Left cardiac atrium (tissue), 4 donors: ENCODE measurements at places on chromosomes 1 and 21.

GRCh38 chr1:247529771-247530355 lies 6.4 kb downstream of the OR2C3 start:
- no peak for DNase-seq

- DNase-seq = no peak
Observed at GRCh38 chr1:244849189-244849866, 13.9 kb downstream of the COX20 start.

- no peak for DNase-seq
Observed at GRCh38 chr1:204128464-204128963, 23.3 kb downstream of the ETNK2 start.

- no peak for DNase-seq
Observed at GRCh38 chr1:86377341-86377740, 18.8 kb downstream of the ODF2L start.

DNA sequence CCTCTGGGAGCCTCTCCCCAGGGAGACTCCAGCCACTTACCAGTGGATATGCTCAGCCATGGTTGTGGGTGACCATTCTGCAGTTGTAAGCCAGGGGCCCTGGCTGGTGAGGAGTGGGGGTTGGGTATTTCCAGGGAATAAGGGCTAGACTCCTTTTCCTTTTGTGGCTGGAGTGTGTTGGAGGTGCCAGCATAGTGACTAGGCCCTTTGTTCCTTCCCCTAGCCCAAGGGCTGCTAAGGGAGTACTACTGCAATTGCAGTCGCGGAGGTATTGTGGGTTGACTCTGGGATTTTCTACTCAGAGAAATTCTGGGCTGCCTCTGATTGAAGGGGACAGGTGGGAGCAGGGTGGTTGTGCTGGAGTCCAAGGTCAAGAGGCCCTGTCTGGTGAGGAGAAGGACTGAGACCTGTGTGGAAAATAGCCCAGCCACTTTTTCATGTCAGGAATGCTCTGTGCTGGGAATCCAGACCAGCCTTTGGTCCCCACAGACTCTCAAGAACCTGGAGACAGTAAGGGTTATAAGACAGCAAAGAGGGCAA lies 43.1 kb downstream of the MROH9 start:
- DNase-seq = no peak

GRCh38 chr21:14687268-14687625 lies 141.1 kb upstream of the SAMSN1 start:
- no peak for DNase-seq

DNA sequence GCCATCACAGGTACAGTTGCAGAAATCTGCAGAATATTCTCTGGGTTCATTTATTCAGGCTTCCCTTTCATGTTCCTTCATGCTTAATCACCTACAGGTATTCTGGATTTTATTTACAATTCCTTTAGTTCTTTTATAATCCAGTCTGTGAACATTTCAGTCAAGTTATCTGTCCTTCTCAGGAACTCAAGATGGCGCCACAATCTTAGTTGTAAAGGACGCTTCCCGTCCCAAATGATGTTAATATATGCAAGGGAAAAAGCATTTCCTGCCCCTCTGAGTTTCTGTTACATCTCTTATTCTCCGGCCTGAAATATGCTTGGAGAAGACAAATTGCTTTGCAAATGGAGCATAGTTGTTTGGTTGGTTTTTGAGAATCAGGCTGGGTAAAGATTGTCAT lies 19.3 kb downstream of the F3 start:
- DNase-seq = no peak

DNA sequence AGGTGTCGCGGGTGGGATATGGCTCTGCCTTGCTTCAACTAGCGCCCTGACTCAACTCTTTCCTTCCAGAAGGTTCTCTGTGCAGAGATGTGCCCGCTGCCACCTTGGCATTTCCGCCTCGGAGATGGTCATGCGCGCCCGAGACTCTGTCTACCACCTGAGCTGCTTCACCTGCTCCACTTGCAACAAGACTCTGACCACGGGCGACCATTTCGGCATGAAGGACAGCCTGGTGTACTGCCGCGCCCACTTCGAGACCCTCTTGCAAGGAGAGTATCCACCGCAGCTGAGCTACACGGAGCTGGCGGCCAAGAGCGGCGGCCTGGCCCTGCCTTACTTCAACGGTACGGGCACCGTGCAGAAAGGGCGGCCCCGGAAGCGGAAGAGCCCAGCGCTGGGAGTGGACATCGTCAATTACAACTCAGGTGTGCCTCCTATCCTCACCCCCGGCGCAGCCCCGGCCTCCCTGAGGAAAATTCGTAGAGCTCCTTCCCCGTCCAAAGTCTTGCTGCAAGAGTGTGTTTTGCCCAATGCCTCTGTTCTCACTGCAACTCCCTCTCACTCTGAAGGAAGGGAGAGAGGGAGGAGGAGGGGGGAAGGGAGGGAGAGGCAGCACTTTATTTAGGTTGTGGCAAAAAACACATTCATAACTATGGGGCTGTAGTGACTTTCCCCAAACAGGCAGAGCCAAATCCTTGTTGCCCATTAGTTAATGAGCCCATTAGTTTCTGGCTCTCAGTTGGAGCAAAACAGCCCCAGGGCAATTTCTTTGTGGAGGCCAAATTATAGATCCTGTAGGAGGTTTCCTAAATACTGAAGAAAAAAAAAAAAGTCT lies 4.3 kb downstream of the LHX9 start:
- no peak for DNase-seq

DNA sequence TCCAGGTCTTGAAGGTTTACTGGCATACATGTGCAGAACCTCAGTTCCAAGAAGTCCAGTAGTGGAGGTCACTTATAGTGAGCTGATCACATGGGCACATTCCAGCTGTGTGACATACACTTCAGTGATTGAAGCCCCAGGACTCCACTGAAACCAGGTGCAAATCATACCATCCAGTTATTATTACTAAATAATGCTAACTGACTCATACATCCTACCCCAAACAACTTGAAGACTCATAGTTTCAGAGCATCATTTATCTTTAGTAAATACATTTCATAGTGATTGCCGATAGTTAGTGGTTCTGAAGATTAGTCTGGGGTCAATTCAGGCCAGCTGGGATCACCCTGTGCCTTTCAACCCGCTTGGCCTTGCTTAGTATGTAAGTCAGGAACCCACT lies 137.9 kb upstream of the UBE2U start:
- no peak for DNase-seq

DNA sequence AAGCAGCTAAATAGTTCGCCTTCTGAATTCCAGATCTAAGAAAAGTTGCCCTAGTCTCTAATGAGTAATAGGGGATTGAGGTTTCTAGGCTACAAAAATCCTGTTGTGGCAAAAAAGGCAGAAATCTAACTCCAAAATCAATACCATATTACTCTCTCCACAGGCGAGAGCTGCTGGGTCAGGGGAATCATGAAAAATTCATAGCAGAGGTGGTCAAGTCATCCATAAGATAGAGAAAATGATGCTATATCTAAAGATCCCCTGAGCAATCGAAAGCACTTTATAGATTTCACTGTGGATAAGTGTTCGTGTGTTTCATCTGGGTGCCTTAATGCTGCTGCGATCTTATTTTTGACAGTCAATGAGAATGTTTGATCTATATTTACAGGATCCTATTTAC lies 417.7 kb downstream of the AGBL4 start:
- no peak for DNase-seq

DNA sequence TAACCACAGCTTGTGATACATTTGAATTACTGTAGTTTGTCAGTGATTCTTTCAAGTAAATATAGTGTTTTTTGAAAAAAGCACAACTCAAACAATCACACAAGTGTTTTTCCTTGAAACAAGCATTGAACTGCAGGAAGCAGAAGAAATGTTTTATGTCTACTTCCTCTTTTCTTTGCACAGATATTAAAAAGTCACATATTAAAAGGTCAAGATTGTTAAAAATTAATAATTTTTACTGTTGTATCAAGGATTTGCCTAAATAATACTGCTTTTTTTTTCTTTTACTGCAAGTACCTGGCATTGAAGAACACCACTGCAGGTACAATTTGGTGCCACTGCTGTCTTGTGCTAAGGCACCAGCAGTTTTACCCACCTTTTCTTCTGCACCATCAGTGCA lies 214.2 kb upstream of the C1orf105 start:
- DNase-seq = no peak

DNA sequence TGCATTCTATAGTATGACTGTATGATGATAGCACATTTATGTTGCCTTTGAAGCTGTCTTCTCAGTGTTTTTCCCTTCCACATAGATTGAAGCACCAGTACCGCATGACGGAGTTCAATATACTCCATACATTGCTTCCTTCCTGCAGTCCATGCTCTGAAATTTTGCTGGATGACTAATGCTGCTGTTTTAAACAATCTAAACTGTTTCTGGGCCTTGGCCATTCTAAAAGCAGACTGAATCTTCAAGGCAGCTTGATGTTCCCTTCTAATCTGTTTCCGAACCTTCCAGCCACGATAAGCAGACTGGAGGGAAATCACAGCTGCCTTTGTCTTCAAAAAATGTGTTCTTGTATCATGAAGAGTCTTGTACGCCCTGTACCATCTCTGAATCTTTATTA lies 36.2 kb upstream of the F13B start:
- DNase-seq = no peak

DNA sequence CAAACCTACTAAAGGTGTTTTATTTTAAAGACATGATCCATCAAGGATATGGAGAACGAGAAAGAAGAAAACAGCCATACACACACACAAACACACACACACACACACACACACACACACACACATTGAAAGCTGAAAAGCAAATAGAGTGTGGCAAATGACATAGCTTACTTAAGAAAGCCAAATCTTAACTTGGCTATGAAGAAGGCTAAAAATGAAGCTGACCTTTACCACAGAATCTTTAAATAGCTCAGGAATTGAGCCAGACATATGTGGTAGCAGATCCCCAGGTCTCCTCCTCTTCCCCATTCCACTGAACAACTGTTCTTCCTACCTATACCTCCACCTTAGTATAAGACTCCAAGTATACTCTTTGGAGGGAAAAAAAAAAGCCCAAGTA lies 185.6 kb downstream of the CLEC20A start:
- DNase-seq = no peak

- peak; percentile 49 for DNase-seq
Observed at GRCh38 chr1:39238476-39238875, 34.0 kb downstream of the MACF1 start.

- DNase-seq = no peak
Observed at GRCh38 chr1:78437396-78437795, 53.4 kb upstream of the PTGFR start.

GRCh38 chr1:73511038-73511437 lies 686.9 kb downstream of the LRRIQ3 start:
- DNase-seq = no peak

GRCh38 chr1:65704318-65704717 lies 88.4 kb upstream of the PDE4B start:
- DNase-seq = no peak

- no peak for DNase-seq
Observed at GRCh38 chr1:182602935-182603645, 1.1 kb downstream of the RGS16 start.

GRCh38 chr21:29164323-29164942 lies 34.0 kb downstream of the MAP3K7CL start:
- DNase-seq = no peak

DNA sequence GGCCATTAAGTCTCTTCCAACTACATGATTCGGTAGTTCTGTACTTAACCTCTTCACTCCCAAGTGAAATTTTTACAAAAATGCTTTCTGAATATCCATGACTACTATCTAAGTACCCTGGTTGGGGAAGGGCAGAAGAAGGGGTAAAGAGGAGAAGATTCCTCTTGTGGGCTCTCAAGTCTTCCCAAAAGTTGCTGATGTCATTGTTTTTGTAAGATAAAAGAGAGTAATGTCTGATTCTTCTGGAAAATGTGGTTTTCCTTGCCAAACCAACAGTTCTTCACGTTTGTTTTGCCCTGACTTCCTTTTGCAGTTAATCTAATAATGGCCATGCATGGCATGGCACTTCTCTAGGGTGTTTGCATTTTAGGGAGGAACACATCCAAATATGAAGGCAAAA lies 34.7 kb upstream of the AK4 start:
- DNase-seq = no peak

GRCh38 chr1:15799004-15799867 lies 8.2 kb downstream of the UQCRHL start:
- DNase-seq = peak; percentile 80

- no peak for DNase-seq
Observed at GRCh38 chr1:51607681-51608095, 9.2 kb upstream of the OSBPL9 start.

GRCh38 chr1:173095632-173096031 lies 44.9 kb upstream of the TNFSF18 start:
- no peak for DNase-seq

DNA sequence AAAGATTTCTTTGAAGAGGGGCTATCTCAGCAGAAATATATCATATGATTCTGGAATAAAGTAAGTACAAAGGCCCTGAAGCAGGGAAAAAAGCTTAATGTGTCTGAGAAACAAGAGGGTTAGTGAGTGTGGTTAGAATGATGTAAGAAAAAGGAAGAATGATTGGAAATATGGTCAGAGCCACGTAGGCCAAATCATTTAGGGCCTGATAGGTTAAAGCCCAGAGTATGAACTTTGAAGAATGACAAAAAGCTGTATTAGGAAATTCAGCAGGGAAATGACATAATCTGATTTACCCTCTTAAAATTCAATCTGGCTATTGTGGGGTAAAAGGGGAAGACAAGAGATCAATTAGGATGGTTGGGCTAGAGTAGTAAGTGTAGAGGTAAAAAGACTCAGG lies 69.0 kb upstream of the MUTYH start:
- DNase-seq = no peak

DNA sequence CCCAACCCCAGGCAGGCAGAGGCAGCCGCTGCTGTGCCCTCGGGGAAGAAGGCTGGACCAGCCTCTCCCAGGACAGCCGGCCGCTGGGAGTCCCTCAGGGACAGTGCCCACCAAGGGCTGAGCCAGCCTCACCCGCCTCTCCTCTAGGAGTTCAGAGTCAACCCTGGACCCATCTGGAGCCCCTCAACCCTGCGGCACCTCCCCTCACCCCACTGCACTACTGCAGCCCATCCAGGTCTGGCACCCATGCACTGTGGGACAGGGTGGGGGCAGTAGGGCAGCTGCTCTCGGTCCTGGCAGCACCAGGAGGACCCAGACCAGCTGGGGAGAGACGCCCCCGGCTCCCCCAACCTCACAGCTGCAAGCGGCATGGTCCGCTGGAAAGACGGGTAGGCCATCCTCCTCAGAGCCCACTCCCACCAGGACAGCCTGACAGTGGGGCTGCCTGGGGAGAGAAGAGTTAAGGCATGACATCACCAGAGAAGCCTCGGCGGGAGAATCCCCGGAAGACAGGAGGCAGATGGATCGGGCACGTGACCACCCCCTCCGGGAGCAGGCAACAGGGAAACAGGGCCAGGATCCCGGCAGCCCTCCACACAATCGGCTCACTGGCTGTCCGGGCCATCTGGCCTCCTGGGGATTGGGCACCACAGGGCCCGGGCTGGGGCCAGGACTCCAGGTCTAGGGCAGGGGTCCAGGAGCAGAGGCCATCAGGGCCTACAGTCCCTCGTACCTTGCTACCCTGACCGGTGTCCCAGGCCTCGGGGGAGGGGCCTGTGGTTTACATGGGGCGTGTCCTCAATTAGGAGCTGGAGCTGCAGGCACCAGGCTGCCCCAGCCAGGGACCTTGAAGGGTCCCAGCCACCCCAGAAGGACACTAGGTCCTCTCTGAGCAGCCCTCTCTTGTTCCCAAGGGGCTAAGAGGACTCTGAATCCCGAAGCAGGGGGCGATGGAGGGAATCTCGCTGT lies 3.1 kb downstream of the ACAP3 start:
- peak; percentile 81 for DNase-seq
